Fibroblast of the aortic adventitia (primary cell): ENCODE measurements at places on chromosomes 5 and 9.
A peak's percentile ranks its signal among the peaks of the same experiment; 100 is the strongest.

DNA sequence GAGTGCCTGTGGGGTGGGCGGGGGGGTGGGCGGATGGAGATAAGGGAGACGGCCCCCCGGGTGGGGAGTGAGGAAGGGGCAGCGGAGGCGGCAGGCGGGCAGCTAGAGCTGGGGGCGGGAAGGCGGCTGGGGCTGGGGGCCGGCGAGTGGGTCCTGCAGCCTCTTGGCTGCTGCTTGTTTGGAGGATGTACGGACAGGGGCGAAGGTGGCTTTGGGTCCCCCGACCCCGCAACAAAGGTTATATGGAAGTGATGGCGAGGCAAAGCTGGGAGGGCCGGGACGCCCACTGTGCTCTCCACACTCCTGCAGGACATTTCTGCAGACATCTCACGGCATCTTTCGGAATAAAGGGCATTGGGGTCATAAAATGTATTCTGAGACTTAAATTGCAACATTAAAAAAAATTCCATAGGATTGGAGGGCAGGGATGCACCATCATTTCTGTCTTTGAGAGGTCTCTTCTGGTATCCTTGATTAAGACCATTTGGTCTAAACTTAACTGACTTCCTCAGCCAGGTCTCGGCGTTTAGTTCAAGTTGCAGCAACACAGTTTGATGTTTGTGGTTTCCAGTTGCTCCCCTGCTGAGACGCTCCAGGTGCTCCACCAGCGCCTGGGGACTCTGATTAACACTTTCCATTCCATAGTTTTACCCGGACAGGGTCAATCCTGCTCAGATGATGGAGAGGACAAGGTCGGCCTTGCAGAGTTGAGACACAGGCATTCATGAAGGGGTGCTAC lies 101.6 kb upstream of the SSBP2 start:
- peak; percentile 43 for DNase-seq

GRCh38 chr9:24464319-24464951 lies 81.3 kb downstream of the IZUMO3 start:
- DNase-seq = peak; percentile 55

DNA sequence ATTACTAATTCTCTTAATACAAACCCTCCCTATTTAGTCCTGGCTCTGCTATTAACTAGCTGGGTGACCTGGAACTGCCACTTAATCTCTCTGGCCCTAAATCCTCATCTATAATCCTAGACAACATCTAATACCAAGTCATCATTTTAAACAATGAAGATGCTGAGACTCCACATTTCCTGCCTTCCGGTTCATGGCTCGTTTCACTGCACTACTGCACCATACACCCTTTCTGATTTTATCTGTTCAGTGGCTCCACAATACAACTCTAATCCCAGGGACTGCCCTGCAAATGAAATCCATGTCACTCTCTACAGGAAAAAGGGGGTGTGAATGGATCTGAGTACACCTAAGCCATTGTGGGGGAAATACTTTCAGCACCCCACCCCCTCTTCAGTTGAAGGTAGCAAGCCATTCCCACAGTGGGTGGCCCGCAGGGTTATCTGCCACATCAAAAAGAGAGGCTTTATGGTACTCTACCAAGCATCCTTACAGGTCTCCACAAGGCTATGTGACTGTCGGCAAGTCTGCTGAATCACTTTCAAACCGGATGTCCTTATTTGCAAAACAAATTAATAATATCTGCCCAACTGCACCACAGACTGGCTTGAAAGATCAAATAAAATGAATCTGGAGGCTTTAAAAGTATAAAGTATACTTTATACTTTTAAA lies 89.5 kb downstream of the EPB41L4A start:
- DNase-seq = no peak

DNA sequence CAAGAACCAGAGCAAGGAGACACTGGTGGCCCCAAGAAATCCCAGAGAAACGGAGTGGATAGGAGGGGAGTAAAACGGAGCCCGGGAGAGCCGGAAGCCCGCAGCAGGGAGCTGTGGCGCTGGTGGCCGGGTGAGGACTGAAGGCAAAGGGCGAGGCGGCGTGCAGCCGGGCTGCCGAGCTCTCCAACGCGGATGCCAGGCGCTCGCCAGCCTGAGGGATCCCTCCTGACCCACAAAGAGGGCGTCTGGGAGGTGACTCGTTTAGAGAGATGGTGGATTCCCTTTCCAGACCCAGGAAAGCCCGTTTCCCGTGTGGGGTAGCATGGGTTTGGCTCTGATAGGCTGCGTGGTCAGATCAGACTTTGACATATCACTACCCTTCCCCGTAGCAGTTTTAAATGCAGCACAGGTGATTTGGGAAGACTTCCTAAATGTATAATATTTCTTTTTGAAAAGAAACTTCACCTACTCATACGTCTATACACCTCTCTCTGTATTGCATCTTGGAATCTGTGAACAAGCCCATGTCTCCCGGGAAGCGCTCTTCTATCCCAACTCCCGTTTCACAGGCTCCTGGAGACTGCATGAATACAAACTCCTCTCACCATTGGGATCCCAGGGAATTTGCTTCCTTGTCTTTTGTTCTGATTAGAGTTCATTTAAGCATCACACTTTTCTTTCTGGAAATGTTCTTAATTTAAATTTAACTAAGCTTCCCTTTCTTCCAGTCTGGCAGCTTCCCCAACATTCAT lies 158.1 kb downstream of the C9orf152 start:
- DNase-seq = peak; percentile 34

DNA sequence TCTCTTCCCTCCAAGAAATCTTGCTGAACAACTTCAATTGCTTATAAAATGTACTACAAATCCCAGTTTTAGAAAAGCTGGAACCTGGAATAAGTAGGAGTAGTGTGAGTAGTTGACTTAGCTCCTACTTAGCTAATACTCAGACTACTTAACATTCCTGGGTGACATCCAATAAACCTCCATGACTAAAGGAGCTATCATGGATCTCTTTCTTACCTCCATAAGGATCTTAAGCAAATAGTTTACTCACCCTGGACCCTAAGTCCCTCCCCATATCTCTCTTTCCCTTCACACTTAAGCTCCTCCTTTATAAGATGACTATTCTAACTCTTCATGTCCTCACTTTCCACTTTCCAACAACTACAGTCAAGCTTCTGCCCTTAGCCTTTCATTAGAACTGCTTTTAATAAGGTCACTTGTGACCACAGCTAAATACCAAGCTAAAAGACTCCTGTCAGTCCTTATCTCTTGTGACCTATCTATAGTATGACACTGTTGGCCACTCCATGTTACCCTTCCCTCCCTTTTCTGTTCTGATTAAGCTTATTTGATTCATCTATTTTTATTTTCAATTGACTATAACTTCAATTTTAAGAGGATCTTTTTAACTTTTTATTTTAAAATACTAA lies 194.9 kb downstream of the RFX3 start:
- DNase-seq = peak; percentile 34
